ENCODE measurements at places on chromosomes 3 and 15. TPM values are rescaled to one million over a fixed set of nuclear protein-coding genes. Genes with fewer than 3 reads are reported as not detected.

HESX1 gene
- not detected for total RNA-seq

GRK7 gene
- total RNA-seq, result not detected

ECT2 gene
- total RNA-seq, result 75.6 TPM

IQCH gene
- total RNA-seq, result 1.0 TPM

TBL1XR1 gene
- 16.2 TPM for total RNA-seq

HHATL gene
- not detected for total RNA-seq

CHDH gene
- 1.6 TPM for total RNA-seq

KLHL40 gene
- total RNA-seq, result not detected

CLASP2 gene
- total RNA-seq, result 19.9 TPM

TNFAIP8L3 gene
- total RNA-seq, result 43.1 TPM
